Activated gamma-delta T cell treated with anti-CD3 and anti-CD28 coated beads, Interleukin-2, amount 50 U/mL, for 16 hours (primary cell): ENCODE measurements at places on chromosomes 4 and X.

DNA sequence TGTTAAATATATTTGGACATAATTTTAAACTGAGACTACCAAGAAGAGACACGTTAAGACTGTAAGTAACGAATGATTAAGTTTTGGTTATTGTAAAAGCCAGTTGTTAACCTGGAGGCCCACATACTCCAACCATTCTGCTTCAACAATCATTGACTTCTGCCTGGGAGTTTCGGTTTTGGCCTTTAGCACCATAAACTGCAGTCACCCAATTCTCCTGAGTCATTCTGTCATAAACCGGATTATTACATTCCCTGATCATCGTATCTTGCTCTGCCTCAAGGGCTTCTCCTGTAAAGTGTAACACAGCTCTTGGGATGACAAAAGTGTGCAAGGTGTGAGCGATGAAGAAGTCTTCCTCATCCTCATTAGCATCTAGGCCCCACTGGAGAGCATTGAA lies 46.9 kb upstream of the PABPC1L2A start:
- no peak for DNase-seq

- DNase-seq, result no peak
These were observed 201.8 kb downstream of the SLC39A8 start for GRCh38 chr4:102143433-102143832.

DNA sequence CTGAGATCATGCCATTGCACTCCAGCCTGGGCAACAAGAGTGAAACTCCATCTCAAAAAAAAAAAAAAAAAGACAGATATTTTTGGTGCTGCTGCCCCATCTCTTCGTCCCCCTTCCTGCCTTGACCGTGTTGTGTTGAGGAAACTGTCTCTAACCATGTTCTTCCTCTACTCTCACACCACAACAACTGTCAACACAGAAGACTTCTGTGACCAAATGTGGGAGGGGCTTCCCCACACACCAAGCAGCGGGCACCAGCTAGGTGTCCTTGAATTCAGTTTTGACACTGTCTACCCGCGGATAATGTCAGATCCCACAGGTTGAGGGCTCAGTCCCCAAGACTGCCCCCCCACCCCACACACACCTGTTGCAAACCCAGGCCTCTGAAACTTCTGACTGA lies 104.7 kb upstream of the BCOR start:
- DNase-seq, result no peak

DNA sequence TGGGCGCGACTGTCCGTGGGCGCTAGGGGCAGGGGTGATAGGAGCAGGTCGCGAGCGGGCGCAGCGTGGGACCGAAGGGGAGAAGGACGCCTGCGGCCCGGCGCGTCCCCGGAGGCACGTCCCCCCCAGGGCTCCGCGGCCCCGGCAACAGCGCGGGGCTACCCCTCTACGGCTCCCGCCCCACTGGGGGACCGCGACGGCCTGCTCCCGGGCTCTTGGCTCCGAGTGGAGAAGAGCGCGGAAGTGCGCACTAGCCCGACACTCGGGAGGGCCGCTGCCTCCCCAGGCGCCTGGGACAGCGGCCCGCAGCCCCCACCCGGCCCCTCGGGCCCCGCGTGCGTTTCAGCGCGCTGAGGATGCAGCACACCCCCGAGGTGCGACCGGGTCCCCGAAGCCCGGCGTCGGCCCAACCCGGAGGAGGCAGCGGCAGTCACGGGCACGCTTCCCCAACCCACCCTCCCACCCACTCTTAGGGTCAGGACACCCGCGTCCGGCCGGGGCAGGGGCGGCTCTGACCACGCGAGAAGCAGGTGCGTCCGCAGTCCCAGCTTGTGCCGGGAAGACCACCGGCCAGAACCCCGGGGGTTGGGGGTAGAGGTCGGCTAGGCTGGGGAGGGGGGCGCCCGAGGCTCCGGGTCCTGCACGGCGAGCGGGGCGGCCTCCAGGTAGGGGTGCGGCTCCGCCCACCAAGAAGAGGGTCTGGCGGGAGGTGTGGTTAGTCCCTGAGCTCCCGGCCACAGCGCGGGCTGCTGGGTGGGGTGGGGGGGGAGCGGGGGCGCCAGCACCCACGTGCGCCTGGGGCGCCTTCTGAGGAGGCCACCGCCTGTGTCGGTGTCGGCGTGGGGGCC lies 18.5 kb upstream of the NAT8L start:
- no peak for DNase-seq

DNA sequence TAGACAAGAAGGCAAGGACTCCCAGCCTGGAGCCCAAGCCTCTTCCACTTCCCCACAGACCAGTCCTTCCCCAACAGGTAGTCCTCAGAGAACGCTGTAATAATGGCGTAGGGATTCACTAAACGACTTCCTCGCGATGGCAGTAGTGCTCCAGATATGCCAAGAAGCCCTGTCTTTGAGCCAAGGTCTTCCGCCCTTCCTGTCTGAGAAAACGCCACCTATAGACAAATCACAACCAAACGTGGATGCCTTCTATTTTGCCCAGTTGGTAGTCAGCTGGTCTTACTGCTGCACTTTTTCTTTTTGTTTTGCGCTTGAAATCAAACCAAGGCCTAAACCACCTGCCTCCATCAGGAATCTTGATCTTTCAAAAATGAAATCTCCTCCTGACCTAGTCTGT lies 203.3 kb downstream of the OR13H1 start:
- DNase-seq, result peak; percentile 57

DNA sequence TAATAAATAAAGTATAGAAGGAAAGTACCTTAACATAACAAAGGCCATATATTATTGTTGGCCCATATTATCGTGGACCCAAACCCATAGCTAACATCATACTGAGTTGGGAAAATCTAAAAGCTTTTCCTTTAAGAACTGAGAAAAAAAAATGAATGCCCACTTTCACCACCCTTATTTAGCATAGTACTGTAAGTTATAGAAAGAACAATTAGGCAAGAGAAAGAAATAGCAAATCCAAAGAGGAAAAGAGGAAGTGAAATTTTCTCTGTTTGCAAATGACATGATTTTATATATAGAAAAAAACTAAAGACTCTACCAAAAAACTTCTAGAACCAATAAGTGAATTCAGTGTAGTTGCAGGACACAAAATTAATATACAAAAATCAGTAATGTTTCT lies 1854.6 kb downstream of the PCDH7 start:
- no peak for DNase-seq
